ENCODE measurements at places on chromosomes 12 and 14. TPM values are rescaled to one million over a fixed set of nuclear protein-coding genes. Genes with fewer than 3 reads are reported as not detected.

The CLEC9A gene
- total RNA-seq = not detected

The IRF9 gene
- 42.7 TPM for total RNA-seq

The PTPN11 gene
- 115 TPM for total RNA-seq

- no peak overlapping the region for H3K27ac ChIP-seq
- no peak overlapping the region for H3K4me3 ChIP-seq
- no peaks in the 10 kb centered on the region for H3K36me3 ChIP-seq
These were observed 87.9 kb downstream of the DAD1 start for GRCh38 chr14:22500954-22501726.

- no peaks in the 10 kb centered on the region for H3K4me1 ChIP-seq
- H3K27me3 ChIP-seq = no peaks in the 10 kb centered on the region
- H3K27ac ChIP-seq = no peak overlapping the region
These were observed 58.4 kb downstream of the SPTSSA start for GRCh38 chr14:34403646-34404045.

- DNase-seq = no peak
- no peak overlapping the region for H3K4me3 ChIP-seq
- H3K27ac ChIP-seq = no peak overlapping the region
- H3K4me1 ChIP-seq = no peaks in the 10 kb centered on the region
These were observed 531.2 kb upstream of the CCDC196 start for GRCh38 chr14:65954942-65955341.

Data from hepatocyte (in vitro differentiated cells).